ENCODE measurements at places on chromosomes 2 and 18.

- DNase-seq, result no peak
Observed at GRCh38 chr18:73462092-73462491, 594.3 kb upstream of the NETO1 start.

DNA sequence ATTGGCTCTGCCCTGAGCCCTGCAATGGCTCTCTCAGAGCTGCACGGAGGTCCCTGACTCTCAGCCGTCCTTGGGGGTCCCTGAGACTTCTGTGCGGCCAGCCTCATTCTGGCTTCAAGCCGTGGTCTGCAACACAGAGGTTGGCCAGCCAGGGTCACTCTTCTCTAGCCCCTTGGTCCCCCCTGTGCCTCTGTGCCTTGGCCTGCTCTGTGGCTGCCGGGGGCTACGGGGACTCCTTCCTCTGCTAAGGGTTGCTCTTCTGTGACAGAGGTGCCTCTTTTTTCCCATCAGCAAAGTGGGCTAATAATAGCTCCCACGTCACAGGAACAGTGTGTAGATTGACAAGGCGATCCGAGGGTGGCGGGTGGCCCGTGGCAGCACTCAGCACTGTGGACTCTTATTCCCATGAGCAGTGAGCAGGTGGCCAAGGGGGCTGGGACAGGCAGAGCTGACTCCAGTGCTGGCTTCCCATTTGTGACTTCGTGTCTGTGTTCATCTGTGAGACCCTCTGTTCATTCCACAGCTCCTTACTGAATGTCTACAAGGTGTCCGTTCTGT lies 19.4 kb downstream of the INHBB start:
- DNase-seq, result no peak

- DNase-seq, result no peak
Observed at GRCh38 chr2:1231466-1232063, 181.7 kb upstream of the TPO start.

- DNase-seq, result no peak
Observed at GRCh38 chr2:16294791-16295190, 354.4 kb downstream of the MYCN start.

DNA sequence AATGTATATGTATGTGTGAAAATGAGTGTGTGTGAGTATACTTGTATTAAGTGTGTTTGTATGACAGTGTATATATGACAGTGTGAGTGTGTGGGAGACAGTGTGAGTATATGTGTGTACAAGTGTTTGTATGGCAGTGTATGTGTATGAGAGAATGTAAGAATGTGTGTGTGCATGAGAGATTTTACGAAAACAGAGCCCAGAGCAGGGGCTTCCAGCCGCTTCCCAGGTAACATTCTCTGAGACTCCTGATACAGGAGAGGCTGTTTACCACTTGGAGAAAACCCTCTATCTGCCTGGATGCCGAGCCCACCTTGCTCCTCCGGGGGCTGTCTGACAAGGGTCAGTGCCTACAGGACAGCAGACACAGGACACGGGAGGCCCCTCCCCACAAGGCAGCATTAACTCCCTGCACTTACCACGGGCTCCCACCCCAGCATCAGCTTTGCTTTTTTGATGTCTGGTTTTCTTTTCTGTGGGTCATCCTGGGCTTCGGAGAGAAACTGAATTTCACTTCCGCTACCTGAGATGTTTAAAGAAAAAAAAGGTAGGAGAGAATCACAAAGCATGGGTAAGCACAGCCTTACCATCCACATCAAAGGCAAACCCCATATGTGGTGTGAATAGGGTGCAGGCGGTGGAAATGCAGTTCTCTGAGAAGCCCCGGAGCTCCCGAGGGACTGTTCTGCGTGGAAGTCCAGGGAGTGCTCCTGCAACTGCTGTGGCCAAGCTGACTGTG lies 97.6 kb downstream of the UXS1 start:
- no peak for DNase-seq

DNA sequence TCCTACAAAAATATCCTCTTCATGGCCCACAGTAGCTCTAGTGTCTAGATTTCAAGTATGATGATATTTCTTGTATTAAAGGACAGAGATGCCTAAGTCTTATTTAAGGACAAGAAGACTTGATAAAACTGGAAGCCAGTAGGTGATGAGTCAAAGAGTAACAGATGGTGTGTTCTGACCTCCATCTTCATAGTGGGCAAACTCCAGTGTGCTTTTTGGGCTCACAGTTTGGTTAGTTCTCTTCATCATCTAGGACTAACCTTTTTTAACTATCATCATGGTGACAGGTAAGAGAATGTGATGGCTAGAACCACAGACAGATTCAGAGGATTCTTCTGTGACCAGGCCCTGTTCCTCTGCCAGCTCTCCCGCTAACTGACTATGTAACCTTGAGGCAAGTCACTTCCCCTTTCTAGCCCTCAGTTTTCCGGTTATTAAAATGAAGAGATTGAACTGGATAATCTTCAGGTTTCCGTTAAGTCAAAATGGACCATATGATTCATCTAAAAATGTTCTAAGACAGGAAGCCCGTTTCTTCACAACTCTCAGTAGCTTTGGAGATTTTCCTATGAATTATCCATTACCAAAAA lies 140.3 kb upstream of the RASGRP3 start:
- DNase-seq, result no peak

DNA sequence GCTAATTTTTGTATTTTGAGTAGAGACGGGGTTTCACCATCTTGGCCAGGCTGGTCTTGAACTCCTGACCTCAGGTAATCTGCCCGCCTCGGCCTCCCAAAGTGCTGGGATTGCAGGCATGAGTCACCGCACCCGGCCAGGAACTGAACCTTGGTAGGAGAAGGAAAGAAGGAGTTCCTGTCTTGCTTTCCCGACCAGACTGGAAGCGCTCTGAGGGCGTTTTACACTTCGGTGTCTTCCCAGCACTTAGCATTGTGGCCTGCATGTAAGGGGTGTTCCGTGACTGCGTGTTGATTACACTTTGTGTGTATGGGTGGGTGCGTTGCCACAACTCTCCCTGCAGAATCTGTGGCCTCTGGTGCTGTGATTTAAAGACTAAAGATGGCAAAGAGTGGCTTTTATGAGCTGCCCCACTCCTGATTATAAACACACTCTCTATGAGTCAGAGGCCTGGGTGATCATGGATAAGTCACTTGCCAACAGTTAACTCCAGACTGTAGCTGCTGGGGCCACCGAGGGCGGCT lies 46.0 kb downstream of the ODC1 start:
- DNase-seq, result no peak

DNA sequence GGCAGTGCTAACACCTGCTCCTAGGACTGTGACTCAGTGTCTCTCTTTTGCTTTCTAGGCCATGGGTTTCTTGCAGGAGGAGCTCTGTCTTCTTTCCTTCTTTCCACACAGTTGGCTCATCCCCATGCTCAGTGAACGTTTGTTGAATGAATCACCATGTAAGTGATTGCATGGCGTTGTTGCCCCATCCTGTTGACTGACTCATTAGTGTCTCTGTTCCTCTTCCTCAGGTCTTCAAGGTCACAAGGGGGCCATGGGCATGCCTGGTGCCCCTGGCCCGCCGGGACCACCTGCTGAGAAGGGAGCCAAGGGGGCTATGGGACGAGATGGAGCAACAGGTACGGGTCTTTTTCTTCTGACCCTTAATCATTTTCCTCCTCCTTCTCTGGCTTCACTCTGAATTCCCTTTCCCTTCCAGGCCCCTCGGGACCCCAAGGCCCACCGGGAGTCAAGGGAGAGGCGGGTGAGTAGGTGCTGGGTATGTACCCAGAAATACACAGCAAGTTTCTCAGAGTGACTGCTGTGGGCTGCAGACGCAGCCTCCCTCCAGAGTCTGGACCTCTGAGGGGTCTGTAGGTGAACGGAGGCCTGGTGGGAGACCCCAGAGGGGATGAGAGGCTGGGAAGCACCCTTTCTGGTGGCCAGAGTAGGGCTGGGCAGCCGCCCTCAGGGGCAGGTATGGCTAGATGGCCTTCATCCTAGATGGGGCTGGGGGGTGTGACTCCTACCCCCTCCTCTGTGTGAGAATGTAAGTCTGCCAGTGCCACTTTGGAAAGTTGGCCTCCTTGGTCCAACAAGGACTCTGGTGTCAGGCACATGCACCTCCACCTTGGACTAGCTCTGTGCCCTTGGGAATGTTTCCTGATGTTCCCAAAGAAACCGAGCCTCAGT lies 32.4 kb downstream of the MARCO start:
- DNase-seq, result no peak

DNA sequence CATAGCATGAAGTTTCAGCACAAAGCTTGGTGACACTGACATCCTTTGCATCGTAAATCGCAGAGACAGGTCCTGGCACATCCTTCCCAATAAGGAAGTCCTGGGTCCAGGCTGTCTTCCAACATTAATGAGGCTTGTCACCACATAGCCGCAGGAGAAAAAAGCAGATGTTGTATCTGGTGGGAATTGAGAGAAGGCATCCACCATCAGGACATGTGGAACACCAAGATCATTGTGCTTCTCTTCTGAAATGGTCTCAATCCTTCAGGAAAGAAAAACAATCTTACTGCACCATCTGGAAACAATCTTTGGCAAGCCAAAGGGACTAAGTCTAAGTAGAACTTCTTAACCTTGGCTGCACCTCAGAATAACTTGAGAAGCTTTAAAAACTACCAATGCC lies 119.0 kb upstream of the ARHGAP28 start:
- DNase-seq, result no peak

DNA sequence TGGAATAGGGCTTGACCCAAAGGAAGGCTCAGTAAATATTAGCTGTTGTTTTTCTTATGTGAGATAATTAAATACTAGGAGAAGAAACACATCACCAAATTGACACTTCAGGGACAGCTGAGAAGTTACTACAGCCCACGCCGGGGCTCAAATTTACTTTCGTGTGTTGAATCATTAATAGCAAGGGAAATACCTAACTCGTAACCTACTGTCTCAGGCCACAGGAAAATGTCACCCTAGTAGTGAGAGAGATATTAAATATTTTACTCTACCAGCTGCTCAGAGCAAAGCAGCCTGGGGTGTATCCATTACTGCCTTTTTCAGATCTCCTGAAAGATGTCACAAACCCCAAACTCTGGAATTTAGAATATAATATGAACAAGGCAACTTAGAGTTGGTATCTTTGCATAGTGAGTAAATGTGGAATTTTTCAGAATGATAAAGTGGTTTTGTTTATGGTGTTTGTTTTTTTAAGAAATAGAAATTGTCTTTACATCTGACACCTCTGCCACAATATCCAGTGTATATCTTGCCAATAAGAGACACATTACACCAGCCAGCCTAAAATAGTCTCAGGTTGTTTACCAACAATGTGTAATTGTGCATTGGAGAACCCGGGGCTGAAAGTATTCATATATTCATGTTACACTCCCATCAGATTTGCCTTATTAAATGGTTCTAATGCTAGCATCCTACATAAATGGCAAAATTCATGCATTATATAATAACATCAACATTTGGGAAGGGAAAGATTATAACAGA lies 48.4 kb downstream of the ATP8B1 start:
- DNase-seq, result no peak

GRCh38 chr18:10032331-10033015 lies 118.7 kb downstream of the VAPA start:
- no peak for DNase-seq

GRCh38 chr2:118032169-118033013 lies 18.5 kb upstream of the CCDC93 start:
- DNase-seq, result peak; percentile 67

DNA sequence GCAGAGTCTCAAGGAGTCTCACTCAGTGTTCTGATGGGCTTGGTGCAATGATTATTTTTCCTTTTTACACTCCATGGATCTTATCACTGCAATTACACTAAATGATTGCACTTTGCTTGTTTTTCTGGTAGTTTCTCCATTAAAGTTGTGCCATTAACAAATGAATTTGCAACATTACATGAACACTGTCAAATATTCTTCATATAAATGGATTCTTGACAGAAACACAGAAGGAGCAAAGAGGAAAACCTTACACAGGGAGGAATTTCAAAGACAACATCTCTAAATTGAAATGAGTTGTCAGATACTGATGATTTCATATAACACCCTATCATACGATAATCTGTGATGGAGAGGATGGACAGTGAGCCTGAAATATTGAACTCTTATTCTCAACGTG lies 65.4 kb upstream of the CHST9 start:
- DNase-seq, result no peak

GRCh38 chr2:68274022-68274421 lies 21.7 kb upstream of the PPP3R1 start:
- DNase-seq, result peak; percentile 55

DNA sequence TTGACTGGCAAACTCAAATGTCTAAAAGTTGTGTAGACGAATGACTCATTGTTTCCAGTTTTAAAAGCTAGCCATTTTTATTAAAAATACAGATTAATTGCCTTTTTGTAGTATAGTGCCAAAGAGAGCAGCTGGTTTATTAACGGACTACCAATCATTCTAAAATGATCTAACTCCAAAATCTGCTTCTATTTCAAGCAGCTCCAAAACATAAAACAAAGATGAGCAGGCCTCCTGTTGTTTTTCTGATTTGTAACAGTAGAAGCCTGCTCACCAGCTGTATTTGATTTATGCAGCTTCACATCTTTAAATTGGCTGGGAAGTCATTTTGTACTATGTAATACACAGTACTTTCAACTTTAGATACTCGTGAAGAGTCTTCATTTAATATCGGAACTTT lies 171.8 kb downstream of the UBR3 start:
- DNase-seq, result no peak

DNA sequence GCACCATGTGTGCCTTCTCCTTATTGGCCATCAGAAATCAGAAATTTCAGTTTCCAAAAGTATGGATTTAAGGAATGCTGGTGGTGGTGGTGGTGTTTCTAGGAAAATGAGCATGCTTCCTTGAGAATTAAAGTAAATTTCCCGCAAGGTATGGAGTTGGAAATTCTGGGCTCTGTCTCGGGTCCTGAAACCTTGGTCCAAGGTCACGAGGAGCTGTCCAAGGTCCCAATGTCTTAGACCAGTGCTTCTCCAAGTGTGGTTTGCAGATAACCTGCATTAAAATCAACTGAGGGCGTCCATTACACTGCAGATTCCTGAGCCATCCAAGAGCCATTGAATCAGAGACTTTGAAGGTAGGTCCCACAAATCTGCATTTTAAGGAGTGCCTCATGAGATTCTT lies 210.9 kb upstream of the PKDCC start:
- DNase-seq, result no peak

DNA sequence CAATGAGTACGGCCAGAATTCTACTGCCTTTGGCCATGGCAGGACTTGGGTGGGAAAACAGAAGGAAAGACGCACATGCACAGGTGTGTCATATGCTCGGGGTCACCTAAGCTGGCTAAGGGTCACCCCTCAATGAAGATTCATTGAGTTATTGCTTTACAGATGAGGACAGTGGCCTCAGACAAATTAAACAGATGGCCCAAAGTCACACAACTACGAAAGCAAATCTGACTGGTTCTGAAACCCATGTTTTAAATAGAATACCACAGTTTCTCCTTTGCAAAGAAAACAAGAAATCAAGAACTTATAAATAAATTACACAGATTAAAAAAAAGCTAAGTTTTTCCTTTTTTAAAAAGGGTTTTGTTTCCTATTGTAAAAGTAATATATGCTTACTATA lies 70.5 kb downstream of the ID2 start:
- peak; percentile 58 for DNase-seq

GRCh38 chr2:198698230-198698629 lies 759.5 kb downstream of the SATB2 start:
- no peak for DNase-seq

GRCh38 chr2:211086049-211086448 lies 529.6 kb downstream of the CPS1 start:
- DNase-seq, result no peak
